Hindlimb muscle (tissue), 1 donor: ENCODE measurements at places on chromosomes 16 and 17. TPM values are rescaled to one million over a fixed set of nuclear protein-coding genes. Genes with fewer than 3 reads are reported as not detected.

Gene CDR2L
- polyA plus RNA-seq: 7.1 TPM

Gene CCDC144A
- 3.8 TPM for polyA plus RNA-seq

Gene TBC1D3B
- polyA plus RNA-seq: 10.9 TPM

Gene CD300E
- polyA plus RNA-seq: 0.10 TPM

Gene ZFPM1
- polyA plus RNA-seq: 1.7 TPM

Gene CETP
- 8.9 TPM for polyA plus RNA-seq

Gene EFNB3
- polyA plus RNA-seq: 5.4 TPM

Gene LPCAT2
- 20.9 TPM for polyA plus RNA-seq

Gene CNGB1
- polyA plus RNA-seq: not detected

Gene TRPV3
- polyA plus RNA-seq: 1.2 TPM

Gene GCGR
- not detected for polyA plus RNA-seq

Gene CACNA1G
- 4.8 TPM for polyA plus RNA-seq

DNA sequence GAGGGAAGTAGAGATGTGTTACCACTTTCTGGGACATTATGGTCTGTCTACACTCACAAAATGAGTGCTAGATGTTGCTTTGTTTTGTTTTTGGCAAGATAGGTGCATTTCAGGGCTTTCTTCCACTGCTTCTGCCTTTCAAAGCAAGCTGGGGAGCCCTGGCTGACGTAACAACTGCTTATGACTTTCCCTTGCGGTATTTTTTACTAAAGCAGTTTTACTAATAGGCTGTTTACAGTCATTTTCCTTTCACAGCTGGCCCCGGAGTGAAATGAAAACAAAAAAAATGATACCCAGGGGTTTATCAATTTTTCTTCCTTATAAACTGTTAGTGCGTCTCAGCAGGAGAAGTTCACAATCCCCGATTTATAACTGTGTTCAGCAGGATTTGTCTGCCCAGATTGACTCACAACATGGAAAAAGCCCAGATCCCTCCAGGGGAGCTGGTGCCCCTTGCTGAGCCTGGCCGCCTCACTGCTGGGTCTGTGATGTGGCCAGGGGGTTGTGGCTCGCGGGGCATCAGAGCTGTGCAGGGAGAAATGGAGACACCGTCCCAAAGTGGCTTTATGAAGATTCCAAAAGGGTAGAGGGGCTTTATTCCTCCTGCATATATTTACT, 184.4 kb upstream of the HS3ST3A1 start:
- no peak for DNase-seq

GRCh38 chr16:81694494-81695280, 84.4 kb upstream of the PLCG2 start:
- peak; percentile 34 for DNase-seq

- no peak for DNase-seq
These were observed 6.1 kb upstream of the ITGAM start for GRCh38 chr16:31253642-31254045.

DNA sequence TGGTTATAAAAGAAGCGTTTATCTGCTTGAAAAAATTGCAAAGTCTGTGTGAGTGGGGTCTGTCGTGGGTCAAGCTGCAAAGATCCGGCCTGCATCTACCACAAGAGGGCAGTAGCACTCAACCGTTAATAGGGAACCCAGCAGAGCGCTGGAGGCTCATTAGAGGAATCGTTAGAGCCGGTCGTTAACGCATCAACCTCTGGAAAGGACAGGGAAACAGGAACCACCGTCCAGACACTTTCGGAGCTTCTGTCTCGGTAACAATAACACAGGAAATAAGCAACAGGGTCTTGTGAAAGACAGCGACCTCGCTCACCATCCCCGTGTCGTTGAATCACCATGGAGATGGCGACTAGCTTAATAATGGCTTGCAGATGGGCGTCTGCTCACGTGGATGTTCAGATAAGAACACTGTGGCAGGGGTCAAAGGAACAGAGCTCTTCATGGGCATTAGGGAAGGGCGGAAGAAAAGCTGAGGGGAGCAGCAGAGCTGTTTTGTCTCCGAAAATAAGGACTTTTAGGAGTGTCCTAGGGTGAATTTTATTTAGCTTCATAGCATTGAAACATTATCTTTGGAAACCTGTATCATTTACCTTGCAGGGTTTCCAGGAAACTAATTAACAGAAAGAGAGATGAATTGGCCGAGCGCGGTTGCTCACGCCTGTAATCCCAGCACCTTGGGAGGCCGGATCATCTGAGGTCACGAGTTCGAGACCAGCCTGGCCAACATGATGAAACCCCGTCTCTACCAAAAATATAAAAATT, 11.9 kb upstream of the NSRP1 start:
- peak; percentile 84 for DNase-seq

- no peak for DNase-seq
These were observed 78.8 kb downstream of the TMEM114 start for GRCh38 chr16:8511464-8511863.

- no peak for DNase-seq
These were observed 48.8 kb downstream of the SDK2 start for GRCh38 chr17:73595479-73595878.

DNA sequence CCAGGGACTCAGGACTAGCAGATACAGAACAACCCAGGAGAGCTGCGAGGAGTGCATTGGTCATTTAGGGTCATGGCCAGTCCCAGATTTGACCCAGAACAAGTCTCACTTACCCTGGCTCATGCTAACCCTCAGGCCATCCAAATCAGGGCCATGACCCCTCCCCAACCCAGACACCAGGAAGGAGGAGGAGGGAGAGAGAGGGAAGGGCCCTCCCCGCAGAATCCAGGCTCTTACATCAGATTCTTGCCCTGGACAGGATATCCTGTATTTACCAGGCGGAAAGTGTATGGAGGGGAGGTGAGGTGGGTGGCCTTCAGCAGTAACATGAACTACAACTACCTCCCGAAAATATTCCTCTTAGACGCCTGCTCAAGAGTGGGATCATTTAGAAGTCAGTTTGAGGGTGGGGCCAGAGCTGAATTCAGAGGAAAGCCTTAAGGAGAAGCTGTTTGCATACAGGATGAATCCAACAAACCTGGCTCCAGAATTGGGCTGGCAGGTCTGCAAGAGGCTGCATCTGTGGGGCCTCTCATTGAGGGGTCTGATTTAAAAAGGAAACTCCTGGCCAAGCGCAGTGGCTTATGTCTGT, 2.1 kb downstream of the VAT1 start:
- DNase-seq: peak; percentile 45

DNA sequence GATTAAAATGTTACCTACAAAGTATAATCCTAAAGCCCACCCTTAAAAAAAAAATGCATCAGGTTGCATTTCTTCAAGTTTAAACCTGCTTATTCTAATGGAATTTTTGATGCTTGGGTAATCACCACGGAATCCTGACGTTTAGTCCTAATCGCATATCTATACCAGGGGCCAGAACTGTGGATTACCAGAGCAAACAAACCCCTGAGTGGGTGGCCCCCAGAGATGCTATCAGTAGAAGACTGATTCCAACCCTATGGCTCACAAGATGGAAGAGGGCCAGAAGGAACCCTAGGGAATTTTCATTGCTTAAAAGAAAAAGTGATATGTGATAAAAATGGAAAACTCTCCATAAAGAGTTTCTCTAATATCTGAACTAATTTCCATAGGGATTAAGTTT, 152.2 kb upstream of the NOG start:
- no peak for DNase-seq

- DNase-seq: no peak
These were observed 25.8 kb downstream of the SRCIN1 start for GRCh38 chr17:38579934-38580333.

DNA sequence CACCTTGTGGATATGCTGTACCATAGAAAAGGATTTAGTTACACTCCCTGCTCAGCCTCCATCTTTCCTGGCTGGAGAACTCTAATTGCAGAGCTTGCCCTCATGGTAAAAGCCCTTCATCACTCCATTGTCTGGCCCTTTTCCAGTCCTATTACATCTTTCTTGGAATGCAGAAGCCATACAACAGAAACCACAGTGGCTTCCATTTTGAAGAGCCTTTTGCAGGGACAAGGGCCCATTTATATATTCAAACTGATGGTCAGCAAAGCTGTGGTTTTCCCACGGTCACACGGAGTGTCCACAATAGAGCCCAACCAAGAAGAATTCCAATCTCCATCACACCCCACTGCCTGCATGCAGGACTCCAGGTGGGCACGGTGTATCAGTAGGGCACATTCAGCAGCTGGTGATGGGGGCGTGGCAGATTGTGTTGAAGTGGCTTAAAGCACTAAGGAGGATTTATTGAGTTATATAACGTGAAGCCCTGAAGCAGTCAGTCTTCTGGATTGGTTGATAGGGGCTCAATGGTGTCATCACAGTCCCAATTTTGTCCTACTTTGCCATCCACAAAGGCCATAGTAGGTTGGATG, 20.3 kb downstream of the COPRS start:
- no peak for DNase-seq

GRCh38 chr17:31733326-31733725, 125.7 kb downstream of the COPRS start:
- DNase-seq: no peak

GRCh38 chr17:8005967-8006730, 3.7 kb downstream of the GUCY2D start:
- no peak for DNase-seq

DNA sequence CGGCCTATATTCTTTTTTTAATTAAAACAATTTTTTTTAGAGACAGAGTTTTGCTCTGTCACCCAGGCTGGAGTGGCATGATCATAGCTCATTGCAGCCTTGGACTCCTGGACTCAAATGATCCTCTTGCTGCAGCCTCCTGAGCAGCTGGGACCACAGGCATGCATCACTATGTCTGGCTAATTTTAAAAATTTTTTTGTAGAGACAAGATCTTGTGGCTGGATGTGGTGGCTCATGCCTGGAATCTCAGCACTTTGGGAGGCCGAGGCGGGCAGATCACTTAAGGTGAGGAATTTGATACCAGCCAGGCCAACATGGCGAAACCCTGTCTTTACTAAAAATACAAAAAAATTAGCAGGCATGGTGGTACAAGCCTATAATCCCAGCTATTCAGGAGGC, 54.8 kb upstream of the MSI2 start:
- no peak for DNase-seq

DNA sequence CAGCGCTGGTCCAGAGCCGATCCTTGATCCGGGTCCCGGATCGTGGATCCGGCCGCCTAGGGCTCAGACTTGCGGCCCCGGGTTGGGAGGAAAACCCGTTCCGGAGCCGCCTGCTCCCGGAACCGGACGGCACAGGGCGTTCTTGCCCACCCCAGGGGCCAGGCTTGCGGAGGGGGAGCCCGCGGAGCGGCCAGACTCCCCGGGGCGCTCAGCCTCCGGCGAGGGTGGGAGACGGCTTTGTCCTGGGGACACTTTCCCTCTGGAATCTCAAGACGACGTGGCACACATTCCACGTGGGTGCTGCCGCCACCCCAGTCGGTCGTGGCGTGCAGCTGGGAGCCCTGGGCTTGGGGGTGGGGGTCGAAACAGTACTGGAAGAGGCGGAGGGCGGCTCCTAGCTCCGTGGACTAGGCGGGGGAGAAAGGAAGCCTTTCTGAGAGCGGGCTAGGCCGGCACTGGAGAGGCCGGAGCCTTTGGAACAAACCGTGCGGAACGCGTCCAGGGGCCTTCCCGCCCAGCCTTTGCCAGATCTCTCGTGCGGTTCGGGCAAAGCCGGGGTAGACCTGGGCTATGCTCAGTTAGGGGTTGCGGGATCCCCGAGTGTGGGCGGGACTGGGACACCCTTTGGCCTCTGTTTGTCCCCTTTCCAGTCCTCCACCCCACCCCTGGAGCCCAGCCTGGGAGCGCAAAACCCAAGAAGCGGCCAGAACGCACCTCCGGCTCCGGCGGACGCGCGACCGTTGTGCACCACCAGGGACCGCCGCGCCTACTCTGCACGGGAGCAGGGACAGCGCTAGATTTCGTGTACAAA, 26.5 kb downstream of the SREBF1 start:
- DNase-seq: peak; percentile 87

- DNase-seq: no peak
These were observed 224.1 kb upstream of the FOXF1 start for GRCh38 chr16:86285938-86286921.

GRCh38 chr17:45123930-45124796, 8.2 kb downstream of the PLCD3 start:
- DNase-seq: no peak

GRCh38 chr16:754656-755055, 5.9 kb upstream of the MSLN start:
- no peak for DNase-seq

DNA sequence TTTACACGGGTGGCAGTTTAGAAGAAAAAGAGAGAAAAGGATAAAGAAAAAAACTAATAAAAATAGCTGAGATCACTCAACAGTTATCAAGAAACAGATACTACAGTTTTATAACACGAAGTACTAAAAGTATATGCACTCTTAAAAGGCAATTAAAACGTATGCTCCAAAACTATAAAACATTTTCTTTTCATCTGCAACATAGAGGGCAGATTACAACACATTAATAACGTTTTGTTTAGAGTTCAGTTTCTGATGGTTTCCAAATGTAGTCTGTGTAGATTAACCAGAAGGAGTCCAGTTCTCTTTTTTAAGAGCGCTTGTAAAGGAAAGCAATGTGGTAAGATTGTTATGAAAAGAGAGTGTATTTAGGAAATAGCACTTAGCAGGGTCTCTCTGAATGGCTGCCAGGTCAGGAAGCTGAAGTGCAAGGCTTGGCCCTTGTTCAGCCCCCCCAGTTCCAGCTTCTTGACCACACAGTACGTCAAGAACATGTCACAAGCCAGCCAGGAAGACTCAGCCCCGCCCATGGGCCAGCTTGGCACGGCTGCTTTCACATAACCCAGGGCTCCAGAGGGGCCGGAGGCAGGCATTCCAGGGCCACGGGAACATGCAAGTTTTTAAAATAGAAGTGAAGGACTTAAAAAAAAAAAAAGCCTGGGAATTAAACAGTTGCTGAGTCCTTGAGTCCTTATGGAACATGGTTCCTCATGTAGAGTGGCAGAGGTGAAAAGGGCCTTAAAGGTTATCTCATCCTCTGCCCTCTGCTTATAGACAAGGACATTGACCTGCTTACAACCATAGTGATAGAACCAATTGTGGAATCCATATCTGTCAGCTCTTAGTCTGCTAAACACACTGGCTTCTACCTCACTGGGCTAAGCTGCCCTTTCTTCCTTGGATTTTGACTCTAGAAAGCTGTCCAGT, 147.4 kb upstream of the TBX2 start:
- peak; percentile 69 for DNase-seq

DNA sequence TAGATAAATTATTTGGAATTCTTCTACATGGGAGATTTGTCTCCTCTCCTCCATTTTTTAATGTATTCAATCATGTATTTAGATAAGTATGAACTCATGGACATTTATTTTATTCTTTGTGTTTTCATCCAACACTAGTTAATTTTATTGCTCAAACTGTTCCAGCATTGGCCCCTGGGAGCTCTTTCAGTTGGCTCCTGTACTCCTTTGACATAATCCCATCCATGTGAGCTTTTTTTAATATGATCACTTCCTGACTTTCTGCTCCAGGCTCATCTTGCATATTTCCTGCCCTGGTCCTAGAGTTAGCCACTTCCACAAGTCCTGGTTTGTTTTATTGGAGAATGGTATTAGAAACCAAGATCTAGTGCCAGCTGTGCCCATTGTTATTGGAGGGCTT, 419.0 kb upstream of the CDH11 start:
- DNase-seq: peak; percentile 42
